ENCODE measurements at places on chromosomes 16 and 17.

- no peak for DNase-seq
Observed at GRCh38 chr16:11828696-11829095, 22.6 kb downstream of the RSL1D1 start.

DNA sequence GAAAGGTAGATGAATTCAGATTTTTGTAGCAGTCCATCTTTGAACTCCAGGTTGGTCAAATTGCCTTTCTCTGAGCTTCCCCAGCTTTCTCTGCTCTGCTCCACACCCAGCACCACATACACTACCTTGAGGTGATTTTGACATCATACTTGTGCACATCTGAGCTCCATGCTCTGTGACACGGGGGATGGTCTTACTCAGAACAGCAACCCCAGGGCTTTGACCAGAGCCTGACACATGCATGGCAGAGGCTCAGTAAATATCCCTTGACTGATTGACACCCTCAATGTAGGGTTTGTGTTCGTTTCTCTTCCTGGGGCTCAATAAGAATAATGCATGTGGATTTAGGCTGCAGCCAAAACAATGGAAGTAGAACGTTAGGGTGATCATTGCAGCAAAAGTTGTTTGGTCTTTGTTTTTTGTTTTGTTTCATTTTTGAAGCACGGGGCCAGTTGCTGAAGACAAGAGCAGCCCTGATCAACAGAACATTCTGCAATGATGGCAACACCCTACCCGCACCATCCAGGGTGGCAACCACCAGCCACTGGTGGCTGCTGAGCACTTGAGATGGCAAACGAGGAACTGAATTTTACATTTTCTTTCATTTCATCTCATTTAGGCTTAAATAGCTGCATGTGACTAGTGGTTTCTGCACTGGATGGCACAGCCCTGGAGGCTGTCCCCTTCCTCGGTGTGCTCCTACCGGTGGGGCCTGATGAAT, 224.8 kb upstream of the TNRC6C start:
- DNase-seq = no peak

GRCh38 chr17:67518876-67519275, 141.8 kb downstream of the PITPNC1 start:
- DNase-seq = no peak

DNA sequence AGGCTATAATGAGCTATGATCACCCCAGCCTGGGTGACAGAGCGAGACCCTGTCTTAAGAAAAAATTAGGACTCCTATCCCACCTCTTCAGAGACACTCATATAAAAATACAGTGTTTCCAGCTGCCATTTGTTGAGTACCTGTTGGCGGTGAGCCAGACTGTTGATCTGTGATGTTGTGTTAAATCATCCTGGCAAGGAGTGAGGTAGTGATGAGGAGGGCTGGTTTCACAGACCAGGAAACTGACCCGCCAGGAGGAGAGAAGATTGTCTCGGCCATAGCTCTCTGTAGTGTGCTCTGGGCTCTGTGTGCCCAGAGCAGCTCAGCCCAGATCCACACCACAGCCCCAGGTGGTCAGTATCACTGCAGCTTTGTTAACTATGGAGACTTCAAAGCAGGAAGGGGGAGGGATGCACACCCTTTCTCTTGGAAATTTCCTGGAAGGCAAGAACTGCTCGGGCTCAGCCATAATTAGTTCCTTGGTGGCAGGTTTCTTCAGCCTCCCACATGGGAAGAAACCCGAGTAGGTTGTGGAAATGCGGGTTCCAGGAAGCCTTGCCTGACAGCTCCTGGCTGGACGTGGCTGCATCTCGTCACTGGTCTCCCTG, 343.0 kb downstream of the SNX29 start:
- DNase-seq = no peak

DNA sequence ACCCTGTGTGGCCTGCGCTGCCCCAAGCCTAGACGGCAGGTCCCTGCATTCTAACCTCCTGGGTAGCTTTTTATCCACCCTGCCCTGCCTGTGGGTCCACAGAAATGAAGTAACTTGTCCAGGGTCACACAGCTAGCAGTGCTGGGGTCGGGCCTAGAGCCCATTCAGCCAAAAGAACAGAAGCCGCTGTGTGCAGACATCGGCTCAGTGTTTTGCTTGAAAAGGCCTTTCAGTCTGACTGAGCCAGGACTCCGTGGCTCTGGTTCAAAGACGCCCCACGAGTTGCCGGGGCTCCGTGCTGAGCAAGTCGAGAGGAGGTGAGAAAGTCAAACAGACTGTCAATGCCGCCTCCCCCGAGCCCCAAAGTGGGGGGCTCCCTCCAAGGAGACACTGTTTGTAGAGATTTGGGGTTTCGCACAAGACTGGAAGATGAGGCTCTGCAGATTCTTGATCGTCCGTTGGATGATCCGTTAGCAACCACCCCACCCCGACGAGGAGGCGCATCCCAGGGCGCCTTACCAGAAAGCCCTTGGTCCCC, 226.2 kb downstream of the NTN1 start:
- no peak for DNase-seq

- DNase-seq = no peak
Observed at GRCh38 chr16:52089476-52089875, 457.5 kb downstream of the TOX3 start.

DNA sequence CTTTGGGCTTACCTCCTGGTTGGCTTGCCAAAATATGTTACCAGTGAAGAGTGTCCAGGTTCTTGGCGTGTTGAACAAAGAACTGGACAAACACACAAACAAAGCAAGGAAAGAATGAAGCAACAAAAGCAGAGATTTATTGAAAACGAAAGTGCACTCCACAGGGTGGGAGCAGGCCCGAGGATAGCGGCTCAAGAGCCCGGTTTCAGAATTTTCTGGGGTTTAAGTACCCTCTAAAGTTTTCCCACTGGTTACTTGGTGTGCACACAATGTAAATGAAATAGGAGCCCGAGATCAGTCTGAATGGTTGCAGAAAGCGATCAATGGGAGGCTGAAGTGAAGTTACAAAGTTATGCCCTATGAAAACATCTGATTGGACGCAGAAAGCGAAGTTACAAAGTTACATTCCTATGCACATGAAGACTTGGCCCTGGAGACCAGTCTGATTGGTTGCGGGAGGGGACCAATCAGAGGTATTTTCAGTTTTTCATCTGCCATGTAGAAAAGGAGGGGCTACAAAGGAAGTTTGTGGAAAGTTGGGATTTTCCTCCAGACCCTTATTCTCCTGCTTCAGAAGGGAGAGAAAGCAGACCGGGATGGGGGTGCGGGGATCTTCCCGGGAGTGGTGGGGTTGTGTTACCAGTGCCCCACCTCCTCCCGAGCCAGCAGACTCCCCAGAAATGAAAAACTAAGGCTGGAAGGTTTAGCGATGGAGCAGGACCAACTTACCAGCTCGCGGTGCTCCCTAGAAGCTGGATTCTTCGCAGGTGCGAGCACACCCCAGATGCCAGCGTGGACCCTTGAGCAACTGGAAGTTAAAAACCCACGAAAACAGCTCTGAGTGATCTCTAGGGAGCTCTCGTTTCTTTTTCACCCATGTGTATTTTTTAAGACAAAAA, at the start of gene SLFN12:
TSS of gene SLFN12 (minus strand) at position 325 of the 899 bp plus-strand sequence. CDS start 9,472 bp downstream, outside the sequence.
- peak; percentile 47 for DNase-seq
